CD4-positive, alpha-beta T cell (primary cell): ENCODE measurements at places on chromosomes 6 and 20.

DNA sequence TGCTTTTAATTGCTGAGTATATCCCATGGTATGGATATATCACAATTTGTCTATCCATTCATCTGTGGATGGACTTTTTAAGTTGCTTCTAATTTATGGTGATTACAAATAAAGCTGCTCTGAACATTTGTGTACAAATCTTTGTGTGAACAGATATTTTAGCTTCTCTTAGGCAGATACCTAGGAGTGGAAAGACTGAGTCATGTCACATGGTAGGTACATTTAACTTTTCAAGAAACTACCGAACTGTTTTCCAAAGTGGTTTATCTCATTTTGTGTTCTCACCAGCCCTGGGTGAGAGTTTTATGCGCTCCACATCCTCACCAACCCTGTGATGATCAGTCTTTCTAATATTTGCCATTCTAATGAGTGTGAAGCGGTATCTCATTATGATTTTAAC, 31.0 kb upstream of the ZNFX1 start:
- no peak for DNase-seq

GRCh38 chr6:9614778-9615177, 800.1 kb downstream of the TFAP2A start:
- no peak for DNase-seq

GRCh38 chr20:59603176-59603575, 1.2 kb upstream of the PHACTR3 start:
- DNase-seq = no peak

DNA sequence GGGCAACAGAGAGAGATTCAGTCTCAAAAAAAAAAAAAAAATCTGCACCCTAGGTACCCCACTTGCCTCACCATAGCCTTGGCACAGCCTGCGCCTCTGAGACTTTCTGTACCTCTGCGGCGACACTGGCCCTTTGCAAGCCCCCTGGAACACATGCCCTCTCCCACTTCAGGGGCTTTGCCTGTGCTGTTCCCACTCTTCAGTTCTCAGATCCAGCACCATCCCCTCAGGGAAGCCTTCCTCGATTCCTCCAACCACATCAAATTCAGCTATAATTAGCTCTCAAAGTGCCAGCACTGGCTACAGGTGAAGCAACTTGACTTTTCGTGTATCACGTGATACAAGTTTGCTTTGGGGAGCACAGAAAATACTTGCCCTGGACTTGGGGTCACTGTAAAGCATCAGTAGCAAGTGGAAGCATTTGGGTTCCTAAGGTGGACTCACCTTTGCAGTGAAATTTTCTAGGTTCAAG, 2.1 kb upstream of the UBE2V1 start:
- DNase-seq = no peak

- no peak for DNase-seq
Measured at GRCh38 chr6:109874621-109875020, 103.5 kb upstream of the GPR6 start.

- DNase-seq = no peak
Measured at GRCh38 chr6:7331452-7331851, 18.5 kb upstream of the SSR1 start.

- no peak for DNase-seq
Measured at GRCh38 chr20:2840967-2841531, 504 bp downstream of the VPS16 start.

DNA sequence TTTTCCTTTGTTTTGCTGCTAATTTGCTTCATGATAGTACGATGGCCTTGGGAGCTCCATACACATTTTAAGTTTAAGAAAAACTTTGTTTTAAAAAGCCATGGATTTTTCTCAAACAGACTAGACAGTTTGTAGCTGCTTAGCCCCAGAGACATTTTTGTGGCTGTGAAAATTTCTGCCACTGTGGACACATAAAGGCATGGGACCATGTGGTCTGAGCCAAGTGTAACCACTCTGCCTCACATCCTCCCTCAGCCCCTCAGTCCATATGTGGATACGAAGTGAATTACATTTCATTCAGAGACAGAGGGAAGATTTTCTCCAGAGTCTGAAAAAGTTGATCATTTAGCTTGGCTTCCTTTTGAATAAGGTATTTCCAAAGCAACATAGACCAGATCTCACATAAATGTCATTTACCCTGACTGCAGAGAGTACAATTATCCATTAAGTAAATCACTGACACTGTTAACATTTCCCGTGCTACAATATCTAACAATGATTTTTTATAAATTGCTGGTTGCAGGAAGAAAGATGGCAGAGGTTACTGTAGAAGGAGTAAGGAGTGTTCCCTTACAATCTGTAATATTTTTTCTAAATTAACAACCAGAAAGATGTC, 87.4 kb downstream of the GJA1 start:
- DNase-seq = no peak

DNA sequence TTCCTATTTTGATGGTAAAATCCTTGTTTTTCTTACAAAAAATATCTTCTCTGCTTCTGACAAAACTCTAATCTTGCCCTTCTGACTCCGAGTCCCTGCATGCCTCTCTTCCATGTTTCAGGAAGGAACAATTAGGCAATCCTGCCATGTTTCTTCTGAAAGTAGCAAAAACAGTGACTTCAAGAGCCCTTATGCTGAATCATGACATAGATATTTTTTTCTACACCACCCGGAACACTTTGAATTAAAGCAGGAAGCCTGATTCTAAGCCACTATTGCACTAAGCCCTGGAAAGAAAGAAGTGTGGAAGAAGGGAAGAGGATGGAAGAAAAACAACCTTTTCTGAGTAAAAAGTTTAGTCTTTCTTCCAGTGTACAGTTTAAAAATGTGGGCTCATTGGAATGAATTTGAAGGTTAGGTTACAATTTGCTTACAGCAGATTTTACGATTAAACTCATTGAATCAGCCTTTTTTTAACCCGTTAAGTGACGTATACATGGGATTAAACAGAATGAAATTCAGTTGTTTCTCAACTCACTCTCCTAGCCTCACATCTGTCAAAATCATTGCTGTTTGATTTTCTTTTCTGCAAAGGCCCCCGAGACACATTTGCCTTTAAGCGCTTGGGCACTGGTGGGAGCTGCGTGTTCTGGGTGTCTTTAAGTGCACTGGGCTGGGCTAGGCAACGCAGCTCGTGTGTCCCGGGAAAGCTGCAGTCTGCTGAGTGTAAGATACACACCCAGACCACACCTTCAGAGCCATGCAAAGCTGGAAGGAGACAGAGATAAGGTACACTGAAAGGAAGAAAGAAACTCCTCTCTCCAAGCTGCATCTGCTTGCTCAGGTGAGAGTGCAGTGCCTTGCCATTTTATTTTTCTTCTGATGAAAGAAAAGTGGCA, 159.4 kb upstream of the CITED2 start:
- DNase-seq = no peak

DNA sequence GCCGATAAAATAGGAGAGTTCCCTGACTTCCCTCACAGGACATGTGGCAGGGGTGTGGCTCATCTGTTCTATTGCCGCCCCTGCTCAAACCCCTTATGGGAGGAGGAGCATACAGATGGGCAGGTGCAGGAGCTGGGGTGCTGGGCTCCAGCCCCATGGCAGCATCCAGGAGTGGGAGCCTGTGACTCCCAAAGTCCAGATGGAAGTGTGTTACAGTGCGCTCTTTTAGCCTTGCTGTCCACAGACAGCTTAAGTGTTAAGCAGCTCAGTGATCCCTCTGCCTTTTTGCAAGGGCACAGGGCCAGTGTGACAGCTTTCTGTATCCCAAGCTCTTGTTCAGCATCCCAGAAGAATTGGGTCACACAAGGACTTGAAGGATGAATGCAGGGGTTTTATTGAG, 212.3 kb upstream of the MYLIP start:
- DNase-seq = no peak

DNA sequence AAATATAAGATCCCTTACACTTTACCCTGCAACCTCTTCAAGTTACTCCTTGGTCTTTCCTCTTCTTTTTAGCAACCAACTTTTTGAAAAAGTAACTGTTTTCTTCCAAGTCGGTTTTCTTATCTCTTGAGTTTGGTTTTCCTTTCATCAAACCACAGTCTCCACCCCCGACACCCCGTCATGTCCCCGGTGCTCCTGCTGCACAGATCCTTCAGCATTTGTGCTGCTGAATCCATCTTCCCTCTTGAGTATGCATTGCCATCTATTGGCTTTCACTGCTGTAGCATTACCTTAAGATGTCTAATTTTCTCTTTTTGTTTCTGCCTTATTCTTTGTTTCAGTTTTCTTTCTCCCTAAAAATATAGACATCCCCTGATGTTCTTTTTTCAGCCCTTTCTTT, 11.9 kb upstream of the TNFRSF21 start:
- no peak for DNase-seq

DNA sequence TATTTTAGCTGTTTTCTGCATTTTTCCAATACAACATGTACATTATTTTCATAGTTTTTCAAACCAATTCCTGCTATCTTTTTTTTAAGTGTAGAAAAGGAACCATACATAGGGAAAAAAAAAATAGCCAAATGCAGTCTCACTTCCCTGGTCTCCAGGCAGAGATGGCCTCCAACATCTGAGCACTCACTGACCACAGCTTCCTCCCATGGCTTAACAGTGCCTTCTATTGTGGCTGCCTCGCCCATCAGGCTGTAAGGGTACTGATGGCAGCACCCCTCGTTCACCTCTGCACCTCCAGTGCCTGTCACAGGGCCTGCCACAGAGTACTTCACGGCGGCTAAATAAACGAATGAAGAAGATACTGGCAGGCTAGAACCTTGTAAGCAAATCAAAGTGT, 591.1 kb downstream of the PTPRT start:
- no peak for DNase-seq

DNA sequence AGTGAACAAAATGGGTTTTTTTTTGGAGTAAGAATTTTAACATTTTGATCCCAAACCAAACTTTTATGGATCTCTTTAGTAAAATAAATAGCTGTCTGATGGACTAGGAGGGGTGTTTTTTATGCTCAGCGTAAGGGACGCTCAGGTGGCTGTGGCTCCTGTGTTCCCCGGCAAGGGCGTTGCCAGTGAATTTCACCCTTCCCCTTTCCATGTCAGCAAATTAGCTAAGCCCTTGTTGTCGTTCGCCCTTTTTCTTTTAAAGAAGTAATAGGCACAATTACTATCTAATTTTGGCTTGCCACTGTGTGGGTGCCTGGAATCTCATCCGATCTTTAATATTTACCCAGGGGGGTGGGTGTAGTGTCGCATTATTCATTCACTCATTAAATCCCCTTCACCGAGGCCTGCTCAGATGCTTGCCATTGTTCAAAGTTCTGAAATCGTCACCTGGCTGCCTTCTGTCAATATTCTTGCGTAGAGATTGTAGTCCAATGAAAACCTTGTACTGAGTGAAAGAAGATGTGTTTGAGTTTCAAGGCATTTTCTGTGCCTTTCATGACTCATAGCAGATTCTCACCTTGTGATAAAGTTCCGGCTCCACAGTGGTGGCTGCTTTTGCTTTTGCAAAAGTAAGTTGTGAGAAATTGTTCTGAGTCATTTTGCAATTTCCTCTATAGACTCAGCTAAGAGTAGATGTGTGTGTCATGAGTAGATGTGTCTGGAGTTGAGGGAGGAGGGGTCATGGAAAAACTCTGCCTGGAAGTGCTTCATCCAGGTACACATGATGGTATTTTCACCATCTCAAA, 40.0 kb upstream of the CLDN20 start:
- DNase-seq = no peak

DNA sequence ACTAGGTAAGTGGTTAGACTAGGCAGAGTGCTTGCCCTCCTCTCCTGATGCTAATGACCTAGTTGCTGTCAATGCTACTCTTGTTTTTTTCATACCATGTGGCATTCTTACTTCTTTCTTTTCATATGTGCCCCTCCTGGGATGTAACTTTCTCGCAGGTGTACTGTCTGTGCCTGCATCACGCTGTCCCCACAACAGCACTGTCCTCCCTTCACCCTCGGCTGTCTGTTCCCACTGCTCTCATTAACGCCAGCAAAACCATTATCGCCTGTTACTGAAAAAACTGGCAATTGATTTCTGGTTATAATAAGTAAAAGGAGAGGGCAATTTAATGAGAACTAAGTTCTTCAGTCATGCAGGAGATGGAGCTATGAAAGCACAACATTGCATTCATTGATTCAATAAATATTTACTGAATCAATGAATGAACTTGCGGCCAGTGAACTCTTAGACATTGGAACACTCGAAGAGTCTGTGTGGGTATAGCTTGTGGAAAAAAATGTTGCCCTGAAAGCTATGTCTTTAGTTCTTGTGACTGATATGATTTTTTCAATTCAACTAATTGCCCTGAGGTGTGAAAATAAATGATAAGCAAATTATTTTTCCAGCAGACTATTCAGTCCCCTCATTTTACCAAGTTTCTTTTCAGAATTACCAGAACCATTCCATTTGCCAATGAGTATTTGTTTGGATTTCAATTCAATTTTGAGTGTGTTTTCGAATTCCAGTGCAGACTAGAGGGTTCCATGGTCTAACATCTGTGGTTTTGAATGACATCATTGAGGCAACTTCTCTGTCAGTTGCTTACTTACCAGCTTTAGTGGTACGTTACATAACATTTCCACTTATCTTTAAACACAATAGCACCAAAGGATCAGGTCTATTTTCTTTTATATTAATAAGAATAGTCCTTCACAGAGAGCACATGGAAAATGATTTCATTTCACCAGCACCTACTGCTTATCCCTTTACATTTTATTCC, 2.1 kb downstream of the SLC17A4 start:
- DNase-seq = no peak

GRCh38 chr6:43674291-43674690, 13.3 kb downstream of the MRPS18A start:
- DNase-seq = no peak

DNA sequence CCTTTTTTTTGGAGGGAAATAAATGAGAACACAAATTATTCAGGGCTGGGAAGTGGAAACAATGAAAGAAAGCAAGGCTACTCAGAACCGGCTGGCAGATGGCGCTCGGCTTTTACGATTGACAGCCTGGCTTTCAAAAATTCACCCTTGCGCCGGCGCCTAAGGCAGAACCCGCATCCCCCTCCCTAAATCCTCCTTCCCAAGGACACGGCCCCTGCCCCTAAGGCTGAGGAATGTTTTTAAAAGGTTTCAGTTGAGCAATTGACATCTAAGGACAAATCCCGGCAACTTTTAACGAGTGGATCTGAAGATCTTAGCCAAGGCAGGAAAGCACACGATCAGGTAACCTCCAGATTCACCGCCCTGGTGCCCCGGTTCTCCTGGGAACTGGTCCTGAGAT, 16.3 kb downstream of the GNAS start:
- no peak for DNase-seq

GRCh38 chr6:137264311-137265075, 45.3 kb upstream of the IFNGR1 start:
- DNase-seq = no peak

- no peak for DNase-seq
Measured at GRCh38 chr20:56899506-56899905, 270.4 kb downstream of the TFAP2C start.

- DNase-seq = no peak
Measured at GRCh38 chr20:1305712-1306111, 23.2 kb downstream of the SDCBP2 start.

- DNase-seq = no peak
Measured at GRCh38 chr6:15352845-15353244, 107.0 kb downstream of the JARID2 start.

DNA sequence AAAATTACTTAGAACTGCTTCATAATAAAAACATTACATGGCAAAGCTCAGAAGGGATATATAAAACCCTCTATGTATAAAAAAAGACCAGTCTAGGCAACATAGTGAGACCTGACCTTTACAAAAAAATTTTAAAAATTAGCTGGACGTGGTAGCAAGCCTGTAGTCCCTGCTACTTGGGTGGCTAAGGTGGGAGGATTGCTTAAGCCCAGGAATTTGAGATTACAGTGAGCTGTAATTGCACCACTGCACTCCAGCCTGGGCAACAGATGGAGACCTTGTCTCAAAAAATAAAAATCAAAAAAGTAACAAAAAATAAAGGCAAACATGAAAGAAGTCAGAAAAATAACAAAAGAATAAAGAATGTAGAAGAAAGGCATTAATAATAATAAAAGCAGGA, 21.5 kb upstream of the TPD52L1 start:
- no peak for DNase-seq
